ENCODE measurements at places on chromosomes 7 and 10.

DNA sequence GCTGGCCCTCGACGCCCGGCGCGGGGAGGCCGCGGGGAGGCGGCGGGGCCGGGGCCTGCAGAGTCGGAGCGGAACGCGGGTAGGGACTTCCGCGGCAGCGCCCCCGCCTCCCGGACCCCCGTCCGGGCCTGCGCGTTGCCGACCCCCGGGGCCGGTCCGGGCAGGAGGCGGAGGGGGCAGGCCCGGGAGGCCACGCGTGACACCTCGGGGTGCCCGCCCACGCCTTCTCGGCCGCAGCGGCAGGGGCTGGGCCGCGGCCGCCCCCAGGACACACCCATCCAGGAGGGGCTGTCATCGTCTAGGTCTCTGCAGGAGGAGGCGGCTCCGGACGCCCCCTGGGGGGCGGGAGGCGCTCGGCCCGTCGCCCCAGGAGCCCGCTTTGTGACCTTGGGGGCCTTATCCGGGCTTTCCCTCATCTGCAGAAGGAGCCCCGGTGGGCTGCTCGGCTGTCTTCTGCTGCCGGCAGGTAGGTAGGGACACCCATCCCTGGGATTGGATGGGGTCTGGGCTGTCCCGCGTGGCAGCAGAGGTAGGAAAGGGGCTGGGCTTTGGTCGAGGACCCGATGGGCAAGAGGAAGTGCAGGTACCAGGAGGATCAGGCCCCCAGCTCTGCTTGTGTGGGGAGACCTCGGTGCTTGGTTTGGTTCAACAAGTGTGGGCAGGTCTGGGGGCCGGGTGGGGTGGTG, 569 bp downstream of the ZNF316 start:
- DNase-seq: no peak

DNA sequence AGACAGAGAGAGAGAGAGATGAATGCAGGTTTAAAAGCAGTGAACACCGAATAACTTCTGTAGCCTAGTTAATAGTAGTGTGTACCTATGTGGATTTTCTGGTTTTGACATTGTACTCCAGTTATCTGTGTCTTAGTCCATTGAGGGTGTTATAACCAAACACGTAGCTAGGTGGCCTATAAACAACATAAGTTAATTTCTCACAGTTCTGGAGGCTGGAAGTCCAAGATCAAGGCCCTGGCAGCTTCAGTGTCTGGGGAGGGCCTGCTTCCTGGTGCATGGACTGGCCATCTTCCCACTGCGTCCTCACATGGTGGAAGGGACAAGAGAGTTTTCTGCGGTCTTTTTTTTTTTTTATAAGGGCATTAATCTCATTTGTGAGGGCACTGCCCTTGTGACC, 23.5 kb downstream of the AOC1 start:
- peak; percentile 26 for DNase-seq

DNA sequence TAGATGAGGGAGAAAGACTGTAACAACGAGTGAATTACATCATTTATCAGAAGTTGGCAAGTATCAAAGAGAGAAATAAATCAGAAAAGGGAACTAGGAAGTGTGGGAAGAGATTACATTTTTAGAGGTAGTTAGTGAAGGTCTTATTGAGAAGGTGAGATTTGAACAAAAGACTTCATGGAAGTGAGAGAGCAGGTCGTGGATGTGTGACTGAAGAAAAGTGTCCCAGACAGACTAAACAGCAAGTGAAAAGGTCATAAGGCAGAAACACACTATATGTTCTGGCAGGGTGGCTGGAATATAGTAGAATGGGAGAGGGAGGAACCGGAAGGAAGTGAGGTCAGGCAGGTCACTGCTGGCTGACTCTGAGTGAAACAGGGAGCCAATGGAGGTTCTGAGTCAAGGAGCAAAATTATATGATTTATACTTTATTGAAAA, 35.7 kb upstream of the RHOBTB1 start:
- no peak for DNase-seq

- no peak for DNase-seq
Measured at GRCh38 chr10:74677951-74678350, 148.4 kb upstream of the KAT6B start.

DNA sequence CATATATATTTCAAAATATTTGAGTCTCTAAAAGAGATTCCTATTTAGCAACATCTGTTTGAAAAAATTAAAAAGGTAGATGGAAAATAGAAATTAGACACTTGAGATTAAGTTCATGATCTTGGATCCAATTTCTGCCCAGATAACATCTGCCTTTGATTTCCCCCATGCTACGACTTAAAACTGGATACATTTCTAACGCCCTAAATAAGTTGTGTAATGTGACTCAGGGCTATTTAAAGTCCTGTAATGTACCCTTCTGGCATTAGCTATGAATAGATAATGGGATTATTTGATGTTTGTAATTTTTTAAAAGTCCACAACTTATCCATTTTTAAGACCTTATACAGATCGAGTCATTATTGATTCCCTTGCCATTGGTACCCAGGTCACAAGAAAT, 23.4 kb downstream of the CFAP43 start:
- DNase-seq: no peak

DNA sequence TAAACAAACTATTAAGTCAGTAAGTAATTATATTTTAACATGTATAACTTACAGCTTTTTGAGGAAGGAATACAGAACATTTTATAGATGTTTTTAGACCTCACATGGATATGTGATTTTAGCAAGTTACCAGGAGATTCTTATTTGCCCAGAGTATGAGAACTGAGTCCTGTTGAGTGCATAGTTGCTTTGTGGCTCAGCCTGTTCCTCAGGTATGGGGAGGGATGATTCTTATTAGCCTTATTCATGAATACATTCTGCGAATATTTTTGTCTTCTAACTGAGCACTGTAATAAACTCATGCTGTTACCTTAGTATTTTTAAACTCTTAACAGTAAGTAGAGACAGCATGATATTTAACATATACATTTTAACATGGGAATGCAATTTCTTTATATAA, 17.9 kb downstream of the BTAF1 start:
- no peak for DNase-seq

GRCh38 chr10:98489561-98490481, 43.1 kb upstream of the HPS1 start:
- no peak for DNase-seq

- DNase-seq: no peak
Measured at GRCh38 chr7:158289761-158290523, 297.7 kb downstream of the PTPRN2 start.

DNA sequence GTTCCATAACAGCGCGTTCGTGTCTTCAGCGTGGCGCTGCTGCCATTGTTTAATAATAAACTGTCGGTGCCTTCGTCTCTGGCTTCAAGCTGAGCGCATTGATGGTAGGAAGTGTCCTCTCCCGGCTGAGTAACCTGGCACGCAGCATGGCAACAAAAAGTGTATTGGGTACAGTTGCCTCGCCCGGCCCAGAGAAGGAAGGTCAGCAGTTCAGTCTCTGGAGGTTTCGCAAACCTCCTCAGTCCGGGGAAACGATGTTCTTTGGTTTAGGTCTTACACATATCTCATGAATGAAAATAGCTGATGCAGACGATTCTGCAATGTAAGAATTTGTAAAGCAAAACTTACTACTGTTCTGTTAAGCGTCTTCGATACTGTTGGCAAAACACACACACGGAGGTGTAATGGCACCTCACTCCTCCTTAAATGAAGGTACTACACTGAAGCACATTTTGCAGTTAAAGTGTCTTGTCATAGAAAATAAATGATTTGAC, 739 bp upstream of the CCDC186 start:
- no peak for DNase-seq

DNA sequence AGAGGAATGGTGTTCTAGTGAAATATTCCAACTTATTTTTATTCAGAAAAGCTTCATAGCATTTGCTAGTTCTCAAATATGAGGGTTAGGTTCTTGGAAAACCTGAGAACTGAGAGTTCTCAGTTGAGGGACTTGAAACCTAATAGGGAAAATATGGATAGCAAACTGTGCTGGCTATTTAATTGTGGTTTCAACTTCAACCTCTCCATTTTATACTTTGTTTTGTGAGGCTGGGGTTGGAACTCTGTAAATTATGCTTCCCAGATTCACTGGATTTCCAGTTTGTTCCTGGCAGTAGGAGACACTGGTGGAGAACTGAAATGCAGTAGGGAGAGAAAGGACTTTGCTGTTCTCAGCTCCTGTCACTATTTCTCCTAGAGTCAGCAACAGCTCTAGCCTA, 52.7 kb downstream of the CDK14 start:
- no peak for DNase-seq

- DNase-seq: no peak
Measured at GRCh38 chr7:50149369-50149768, 56.3 kb upstream of the ZPBP start.

DNA sequence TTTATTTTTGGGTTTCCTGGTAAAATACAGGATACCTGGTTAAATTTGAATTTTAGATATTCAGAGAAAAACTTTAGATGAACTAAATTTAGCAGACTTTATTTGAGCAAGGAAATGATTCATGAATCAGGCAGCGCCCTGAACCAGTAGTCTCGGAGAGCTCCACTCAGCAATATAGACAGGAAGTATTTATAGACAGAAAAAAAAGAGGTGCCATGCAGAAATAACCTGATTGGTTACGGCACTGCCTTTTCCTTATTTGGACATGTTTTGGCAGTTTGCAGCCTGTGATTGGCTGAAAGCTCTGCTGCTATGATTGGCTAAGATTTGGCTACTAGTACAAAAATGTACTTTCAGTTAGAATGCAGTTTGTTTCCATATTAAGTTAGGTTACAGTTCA, 198.3 kb upstream of the DKK1 start:
- DNase-seq: no peak

DNA sequence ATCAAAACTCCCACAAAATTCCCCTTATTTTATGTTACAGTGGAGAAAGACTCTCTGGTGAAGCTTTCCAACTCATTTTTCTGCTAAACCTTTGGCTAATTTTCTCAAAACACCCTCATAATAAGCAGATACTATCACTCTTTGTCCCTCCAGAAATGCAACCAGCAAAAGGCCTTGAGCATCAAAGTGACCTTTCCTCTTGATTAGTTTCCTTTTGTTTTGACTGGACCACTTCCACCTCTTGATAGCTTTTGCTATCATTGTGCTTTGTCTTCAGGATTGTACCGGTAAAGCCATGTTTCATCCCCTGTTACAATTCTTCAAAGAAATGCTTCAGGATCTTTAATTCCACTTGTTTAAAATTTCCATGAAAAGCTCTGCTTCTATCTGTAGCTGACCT, 115.1 kb upstream of the SLC13A1 start:
- DNase-seq: no peak

GRCh38 chr10:75099952-75100763, 11.3 kb upstream of the SAMD8 start:
- peak; percentile 31 for DNase-seq

- DNase-seq: no peak
Measured at GRCh38 chr10:128867819-128868218, 599.2 kb upstream of the MGMT start.

GRCh38 chr10:112969542-112969941, 19.5 kb downstream of the TCF7L2 start:
- no peak for DNase-seq

GRCh38 chr10:101075775-101076174, 14.0 kb downstream of the KAZALD1 start:
- DNase-seq: no peak

DNA sequence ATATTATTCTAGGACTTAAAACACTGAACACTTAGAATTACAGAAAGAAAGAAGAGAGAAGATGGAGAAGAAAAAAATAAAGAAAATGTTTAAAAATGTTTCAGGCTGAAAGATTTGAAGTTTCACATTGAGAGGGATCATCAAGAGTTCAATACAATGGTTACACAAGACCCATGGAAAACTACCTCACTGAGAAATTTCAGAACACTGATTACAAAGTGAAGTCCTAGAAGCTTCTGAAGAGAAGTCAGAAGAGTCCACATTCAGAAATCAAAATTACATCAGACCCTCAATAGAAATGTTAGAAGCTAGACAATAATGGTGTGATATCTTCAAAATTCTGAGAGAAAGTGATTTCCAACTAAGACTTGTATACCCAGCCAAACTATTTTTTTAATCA, 196.1 kb downstream of the MACC1 start:
- DNase-seq: no peak

- no peak for DNase-seq
Measured at GRCh38 chr10:132685101-132685891, 100.7 kb downstream of the NKX6-2 start.

Data from NCI-H1694 (cell line).